ENCODE measurements at places on chromosomes 2 and 18.

DNA sequence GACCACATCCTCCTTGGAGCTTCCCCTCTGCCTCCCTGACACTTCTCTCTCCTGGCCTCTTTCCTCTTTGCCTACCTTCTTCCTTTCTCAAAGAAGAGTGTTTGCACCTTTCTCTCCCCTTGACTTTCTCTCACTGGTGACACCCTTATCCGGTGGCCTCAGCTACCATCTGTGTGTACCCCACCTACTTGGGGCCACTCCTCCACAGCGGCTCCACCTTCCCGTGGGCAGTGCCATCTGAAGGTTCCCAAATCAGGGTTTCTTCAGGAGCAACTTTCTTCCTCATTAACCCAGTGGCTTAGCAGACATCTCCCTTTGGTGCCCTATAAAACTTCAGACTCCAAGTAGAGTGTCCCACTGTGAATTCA is 5.3 kb upstream of the NCL start:
- no peak for DNase-seq

DNA sequence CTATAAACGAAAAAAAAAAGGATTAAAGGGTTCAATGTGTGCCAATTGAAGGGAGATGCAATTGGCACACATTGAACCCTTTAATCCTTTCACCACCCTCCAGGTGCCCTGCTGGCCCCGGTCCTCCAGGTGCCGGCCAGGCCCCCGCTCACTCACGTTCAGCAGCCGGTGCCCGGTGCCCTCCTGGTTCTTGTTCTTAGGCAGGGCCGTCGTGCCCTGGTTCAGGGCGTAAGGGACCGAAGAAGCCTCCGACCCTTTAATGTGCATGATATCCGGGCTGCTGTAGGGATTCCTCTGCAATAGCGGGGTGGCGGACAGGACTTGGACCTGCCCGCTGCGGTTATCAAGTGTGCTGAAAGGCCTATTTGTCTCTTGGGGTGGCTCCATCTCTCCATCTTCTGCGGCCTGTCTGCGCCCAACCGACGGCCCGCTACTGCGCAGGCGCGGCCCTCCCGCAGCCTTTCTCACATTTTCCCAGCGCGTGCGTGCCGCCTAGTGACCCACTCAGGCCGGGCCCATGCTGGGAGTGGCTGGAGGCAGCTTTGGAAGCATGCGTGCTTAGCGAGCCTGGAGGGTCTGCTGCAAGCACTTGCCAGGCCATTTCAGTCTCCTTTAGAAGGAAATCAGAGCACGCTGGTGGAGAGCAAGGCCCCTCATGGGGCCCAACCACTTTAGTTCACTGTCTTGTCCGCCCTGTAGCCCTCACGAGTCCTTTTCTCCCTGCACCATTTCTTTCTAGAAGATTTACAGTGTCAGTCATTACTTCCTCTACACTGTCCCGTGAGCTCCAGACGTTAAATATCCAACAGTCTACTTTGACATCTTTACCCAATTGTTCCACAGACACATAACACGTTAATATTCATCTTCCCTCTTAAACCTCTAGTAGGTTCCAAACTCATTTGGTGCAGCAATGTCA is 24.3 kb downstream of the TMEM237 start:
- DNase-seq, result no peak

DNA sequence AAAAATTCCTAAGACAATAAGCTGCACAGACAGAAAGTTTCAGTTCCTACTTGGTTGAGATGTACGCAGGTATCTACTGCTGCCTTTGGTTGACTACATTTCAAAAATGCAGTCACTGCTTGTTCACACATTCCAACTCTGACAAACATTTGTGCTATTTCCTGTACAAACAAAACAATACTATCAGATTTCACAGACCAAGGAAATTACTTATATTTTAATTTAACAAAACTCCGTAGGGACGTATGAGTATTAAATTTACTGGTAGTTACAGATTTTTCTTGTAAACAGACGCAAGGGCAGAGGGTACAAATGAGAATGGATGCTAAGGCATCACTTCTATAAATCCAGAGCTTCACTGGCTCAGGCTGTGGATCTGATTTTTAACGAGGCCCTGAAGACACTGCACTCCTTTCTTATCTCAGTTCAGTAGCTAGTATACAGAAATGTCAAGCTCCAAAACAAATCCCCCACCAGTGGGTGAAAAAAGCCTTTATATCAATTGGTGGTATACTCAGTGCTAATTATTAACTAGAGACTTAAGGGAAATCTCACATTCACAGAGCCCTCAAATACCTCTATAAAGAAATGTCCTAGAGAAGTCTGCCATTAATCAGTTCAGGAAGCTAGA is 31.7 kb upstream of the TTC32 start:
- no peak for DNase-seq

GRCh38 chr2:3172265-3172935 is 205.2 kb downstream of the EIPR1 start:
- no peak for DNase-seq

GRCh38 chr2:80068038-80068731 is 236.4 kb downstream of the LRRTM1 start:
- no peak for DNase-seq

DNA sequence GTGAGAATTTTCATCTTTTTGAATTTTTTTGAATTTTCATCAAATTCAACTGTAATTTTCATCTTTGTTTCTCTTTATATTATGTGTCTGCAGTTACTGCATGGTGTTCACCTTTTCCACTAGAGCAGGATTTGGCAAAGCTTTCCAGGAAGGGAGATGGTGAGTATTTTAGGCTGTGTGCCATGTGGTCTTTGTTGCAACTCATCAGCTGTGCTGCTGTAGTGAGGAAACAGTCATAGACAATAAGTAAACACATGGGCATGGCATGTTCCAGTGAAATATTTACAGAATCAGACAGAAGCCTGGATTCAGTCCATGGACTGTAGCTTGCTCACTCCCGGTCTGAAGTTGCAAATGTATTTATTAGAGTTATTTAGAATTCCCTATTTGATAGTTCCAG is 120.4 kb downstream of the DCDC2C start:
- DNase-seq, result no peak

- DNase-seq, result no peak
These were observed 10.8 kb downstream of the IWS1 start for GRCh38 chr2:127515383-127515915.

DNA sequence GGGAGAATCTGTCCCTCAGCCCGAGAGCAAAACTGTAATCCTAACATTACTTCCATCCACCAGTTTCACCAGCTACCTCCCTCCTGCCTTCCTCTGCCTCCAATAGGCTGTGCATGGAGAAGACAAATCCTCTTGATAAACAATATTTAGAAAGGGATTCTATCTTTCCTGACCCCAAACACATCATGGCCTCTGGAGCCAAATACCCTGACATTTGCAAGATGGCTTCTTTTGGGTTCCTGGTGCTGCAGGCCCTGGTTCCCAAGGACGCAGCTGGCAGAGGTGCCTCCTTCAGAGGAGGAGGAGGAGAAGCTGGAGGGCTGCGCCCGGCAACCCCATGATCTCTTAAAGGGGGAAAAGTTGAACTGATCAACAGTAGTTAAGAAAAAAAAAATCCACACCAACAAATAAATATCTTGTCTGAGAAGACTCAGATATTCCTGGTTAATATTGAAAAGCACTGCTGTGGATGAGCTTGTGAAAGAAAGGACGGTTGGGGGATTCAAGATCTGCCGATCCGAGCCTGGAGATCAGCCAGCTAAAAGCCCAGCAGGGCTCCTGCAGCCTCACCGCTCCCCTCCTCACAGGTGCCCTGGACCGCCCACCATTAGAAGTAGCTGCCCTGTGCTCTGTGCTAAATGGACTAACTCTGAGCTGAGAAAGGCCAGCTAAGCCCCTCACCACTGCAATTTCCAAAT is 116.8 kb downstream of the MSH2 start:
- no peak for DNase-seq

DNA sequence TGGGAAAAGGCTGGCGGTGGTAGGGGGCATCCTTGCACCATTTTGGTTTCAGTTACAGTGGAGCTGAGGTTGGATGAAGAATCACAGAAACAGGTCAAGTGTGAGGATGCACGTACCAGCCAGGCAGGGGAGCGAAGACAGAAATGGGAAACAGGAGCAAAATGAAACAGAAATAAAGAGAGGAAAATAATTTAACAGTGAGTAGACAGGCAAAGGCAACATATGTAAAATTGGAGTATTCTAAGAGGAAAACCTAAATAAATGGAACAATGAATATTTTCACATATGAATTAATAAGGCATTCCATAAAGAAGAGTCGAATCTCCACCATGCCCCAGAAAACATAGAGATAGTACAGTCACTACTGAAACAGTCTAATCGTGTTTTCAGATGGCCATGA is 29.7 kb downstream of the LRRFIP1 start:
- DNase-seq, result no peak

DNA sequence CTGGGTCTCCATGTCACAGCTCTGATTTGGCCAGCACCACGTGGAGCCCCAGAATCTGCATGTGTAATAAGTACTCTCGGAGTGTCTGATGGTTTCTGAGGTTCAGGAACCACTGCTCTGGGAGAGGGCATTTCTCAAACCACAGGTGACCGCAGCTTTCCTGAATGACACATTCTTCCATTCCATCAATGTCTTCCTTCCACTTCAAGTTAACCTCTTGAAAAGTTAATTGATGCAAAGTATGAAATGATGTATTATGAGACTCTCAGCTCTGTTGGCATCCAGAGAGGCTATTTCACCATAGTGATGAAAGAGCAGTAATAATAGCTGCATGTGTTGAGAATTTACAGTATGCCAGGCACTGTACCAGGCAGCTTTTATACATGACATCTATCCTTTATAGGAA is 61.3 kb upstream of the CRIM1 start:
- DNase-seq, result no peak

GRCh38 chr2:218429911-218430692 is 11.2 kb downstream of the VIL1 start:
- DNase-seq, result no peak

GRCh38 chr2:182072861-182073260 is 87.2 kb downstream of the PPP1R1C start:
- DNase-seq, result no peak

- DNase-seq, result no peak
These were observed 154.5 kb downstream of the RTN4 start for GRCh38 chr2:54895730-54896129.

GRCh38 chr2:28702415-28702861 is 49.2 kb upstream of the PPP1CB start:
- no peak for DNase-seq

DNA sequence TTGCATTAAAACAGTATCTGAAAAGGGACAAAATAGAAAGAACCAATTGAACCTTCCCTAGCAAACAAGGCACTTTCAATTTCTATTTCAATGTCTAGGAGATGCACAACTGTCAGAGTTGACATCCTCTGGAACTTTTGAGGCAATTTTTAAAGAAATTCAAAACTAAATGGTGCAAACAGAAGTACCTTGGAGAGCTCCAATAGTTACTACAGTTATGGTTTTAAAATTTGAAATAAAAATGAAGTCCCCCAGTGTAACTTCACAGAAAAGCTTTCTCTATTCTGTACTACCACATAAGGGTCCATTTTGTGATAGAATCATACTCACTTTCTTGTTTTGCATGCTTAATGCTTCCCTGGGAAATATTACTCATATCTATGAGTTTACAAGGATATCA is 162.1 kb downstream of the KCNH7 start:
- no peak for DNase-seq

GRCh38 chr2:16478434-16479210 is 187.0 kb downstream of the CYRIA start:
- no peak for DNase-seq

DNA sequence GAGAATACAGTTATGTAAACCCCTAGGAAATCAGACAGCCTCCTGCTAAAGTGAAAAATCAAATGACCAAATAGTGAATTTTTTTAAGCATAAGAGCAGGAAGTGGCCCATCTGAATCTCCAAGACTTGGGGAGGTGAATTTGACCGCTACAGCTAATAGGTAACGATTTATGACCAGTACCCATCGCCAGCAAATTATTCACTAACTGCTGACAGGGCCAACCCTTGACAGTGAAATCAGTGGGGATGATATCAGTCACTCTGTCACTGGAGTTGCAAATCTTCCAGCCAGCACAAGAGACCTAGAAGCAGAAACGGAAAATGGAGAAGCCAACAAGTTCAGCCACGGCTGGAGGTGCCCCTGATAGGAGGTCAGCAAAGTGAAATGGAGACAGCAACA is 164.3 kb upstream of the PIK3C3 start:
- no peak for DNase-seq

DNA sequence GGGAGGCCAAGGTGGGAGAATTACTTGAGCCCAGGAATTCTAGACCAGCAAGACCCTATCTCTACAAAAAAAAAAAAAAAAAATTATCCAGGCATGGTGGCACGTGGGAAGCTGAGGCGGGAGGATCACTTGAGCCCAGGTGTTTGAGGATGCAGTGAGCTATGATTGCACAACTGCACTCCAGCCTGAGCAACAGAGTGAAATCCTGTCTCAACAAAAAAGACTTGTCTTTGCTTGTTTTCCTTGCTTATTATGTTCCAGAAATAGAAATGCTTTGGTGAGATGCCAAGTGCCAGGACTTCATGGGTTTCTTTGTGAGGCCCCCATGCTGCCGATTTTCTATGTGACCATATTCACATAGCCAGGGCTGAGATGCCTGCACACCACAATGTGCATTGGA is 9.0 kb downstream of the DCDC2C start:
- no peak for DNase-seq
